LoVo (cell line): ENCODE measurements at places on chromosomes 11 and 22.

GRCh38 chr22:29307596-29308147 is 1.2 kb downstream of the GAS2L1 start:
- no peak for DNase-seq

DNA sequence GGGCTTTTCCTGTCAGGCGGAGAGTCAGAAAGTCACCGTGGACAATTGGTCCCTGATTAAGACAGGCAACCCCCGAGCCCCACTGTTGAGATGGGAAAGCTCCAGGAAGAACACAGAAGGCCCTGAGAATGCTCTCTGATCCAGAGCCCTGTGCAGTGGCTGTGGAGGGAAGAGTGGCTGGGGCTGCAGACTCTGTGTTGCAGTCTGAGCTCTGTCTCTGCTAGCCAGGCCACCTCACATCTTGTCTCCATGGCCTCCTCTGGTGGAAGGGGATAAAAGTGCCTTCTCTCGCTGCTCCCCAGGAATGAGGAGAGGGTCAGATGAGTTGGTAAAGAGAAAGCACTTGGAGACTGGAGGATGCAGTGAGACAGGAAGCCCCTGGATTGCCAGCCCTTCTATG is 141.2 kb downstream of the CEP164 start:
- no peak for DNase-seq

DNA sequence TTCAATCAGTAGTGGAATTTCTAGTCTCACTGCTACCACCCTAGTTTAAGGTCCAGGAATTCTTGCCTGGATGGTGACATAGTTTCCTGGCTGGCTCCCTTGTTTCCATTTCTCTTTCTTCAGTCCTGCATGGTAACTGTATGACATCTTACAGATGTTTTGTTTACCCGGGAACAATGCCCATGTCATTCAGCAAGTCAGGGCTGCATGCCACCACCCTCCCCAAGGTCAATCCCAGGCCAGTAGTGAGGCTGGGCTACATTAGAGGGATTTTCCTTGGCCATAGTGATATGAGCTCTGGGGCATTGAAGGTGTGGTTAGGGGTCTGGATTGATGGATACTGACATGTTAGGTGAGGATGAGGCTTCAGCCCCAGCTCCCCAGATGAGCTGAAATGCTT is 114.9 kb upstream of the E2F8 start:
- no peak for DNase-seq

DNA sequence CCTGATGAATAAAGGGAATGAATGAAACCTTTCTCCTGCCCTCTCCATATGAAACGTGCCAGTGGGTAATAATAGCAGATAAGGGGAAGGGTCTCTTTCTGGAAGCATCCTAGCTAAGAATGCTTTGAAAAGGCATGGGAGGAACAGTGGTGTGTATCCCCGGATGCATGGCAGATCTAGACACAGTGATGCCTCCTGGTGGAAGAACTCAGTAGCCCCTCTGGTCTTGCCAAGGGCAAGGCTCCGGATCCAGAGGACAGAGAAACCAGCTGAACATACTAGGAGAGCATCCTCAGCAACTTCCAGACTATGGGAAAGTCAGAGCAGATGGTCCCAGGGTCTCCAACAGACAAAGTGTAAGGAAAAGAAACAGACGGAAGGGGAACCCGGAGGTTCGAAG is 6.4 kb downstream of the BAIAP2L2 start:
- DNase-seq, result no peak

DNA sequence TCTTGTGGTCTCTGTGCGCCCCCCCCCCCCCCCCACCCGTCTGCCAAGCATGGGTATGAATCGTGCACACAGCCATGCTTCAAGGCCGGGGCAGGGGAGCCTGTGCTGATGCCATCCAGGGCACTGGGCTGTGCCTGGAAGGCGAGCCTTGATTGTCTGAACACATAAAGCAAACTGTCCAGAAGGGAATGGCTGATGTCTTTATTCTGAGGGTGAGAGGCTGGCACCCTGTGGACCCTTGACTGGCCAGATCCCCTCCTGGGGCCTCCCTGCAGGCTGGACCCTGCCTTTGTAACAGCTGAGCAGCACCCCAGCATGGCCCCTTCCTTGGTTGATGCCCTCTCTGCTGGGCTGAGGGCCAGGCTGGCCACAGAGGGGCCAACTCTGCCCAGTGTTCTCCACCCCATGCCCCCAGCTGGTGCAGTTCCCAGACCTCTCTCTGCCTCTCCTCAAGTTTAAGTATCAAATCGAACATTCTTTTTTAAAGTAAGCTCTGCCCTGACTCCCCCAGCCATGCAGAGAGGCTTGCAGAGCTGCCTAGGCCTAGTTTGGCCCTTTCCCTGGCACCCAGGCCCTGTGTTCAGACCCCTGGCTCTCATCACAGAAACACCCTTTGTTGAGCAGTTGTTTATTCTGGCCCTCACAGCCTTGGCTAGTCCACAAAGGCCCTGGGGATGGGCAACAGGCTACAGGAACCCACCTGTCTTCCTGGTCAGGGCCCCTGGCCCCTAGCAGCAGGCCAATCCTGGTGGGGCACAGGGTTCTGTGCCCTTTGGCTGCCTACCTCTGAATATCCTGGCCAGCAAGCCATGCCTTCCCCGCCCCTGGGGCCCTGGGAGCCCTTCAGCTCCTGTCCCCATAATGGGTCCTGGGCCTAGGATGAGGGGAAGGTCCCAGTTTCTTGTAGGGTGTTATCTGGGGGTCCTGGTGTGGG is 3.9 kb upstream of the RANBP1 start:
- no peak for DNase-seq

DNA sequence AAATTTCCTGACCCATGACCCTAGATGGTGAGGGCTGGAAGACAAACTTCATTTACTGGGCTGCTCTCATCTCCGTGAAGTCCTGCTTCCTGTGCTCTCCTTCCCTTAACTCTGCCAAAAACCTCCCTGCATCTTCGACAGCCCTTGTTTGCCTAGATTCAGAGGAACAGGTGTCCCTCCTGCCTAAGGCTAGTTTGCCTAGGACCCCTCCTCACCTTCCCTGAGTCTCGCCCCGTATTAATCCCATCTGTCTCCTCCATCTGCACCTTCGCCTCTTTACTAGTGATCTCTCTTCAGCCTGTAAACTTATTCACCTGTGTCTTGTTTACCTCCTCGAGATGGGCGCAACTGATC is 33.1 kb downstream of the EIF3F start:
- DNase-seq, result no peak
